ENCODE measurements at places on chromosomes 1 and 21.

DNA sequence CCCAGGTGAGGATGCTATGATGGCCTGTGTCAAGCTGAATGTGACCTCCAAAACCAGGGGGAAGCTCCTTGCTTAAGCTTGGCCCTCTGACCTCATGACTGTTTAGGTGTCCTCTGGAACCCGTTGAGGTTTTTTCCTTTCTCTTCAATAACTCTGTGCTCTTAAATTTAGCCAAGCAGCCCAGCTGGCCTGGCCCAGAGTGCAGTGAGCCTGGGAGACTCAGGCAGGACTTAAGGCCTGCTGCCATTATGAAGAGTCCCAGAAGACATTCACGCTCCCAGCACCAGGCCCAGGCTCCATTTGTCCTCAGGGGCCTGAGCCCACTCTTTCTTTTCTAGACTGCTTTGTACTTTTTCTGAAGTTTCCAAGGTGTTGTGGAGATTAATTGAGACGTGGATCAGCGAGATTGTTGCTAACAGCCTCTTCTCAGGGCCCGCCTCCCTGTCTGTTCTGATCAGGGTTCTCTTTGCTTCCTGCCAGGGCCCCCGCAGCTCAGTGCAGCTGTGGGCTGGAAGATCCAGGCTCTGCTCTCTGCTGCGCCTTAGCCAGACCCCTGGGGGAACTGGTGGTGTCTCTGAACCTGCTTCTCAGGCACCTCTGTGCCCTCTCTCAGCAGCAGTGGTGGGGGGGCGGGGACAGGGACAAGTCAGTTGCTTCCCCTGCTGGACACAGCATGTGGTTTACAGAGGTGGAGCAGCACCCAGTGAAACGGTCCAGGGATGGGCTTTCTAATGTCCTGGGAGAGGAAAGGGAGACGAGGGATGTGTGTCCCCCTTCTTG, 124.2 kb downstream of the GRIK3 start:
- DNase-seq, result no peak

DNA sequence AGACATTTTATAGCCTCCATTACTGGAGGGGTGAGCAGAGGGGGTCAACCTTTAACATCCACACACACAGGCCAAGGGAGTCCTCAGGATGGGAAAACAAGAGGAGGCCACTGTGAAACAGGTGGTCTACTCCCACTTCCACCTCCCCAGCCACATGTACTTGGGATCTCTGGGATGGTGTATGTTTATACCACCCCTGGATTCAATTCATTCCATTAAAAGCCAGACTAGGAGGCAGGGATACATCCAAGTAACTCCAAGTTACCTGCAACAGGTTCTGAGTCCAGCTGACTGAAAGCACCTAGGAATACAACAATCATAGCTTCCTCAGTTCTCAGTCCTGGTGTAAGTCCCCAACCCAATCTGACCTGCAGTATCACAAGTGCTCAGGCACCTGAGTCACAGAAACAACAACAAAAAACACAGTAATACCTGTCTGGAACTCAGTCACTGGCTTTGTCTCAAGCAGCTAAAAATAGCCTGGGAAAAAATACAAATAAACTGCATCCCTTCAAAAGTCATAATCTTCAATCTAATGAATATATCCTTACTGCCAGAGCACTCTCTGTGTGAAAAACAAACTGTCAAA, 9.8 kb downstream of the ERI3 start:
- no peak for DNase-seq

DNA sequence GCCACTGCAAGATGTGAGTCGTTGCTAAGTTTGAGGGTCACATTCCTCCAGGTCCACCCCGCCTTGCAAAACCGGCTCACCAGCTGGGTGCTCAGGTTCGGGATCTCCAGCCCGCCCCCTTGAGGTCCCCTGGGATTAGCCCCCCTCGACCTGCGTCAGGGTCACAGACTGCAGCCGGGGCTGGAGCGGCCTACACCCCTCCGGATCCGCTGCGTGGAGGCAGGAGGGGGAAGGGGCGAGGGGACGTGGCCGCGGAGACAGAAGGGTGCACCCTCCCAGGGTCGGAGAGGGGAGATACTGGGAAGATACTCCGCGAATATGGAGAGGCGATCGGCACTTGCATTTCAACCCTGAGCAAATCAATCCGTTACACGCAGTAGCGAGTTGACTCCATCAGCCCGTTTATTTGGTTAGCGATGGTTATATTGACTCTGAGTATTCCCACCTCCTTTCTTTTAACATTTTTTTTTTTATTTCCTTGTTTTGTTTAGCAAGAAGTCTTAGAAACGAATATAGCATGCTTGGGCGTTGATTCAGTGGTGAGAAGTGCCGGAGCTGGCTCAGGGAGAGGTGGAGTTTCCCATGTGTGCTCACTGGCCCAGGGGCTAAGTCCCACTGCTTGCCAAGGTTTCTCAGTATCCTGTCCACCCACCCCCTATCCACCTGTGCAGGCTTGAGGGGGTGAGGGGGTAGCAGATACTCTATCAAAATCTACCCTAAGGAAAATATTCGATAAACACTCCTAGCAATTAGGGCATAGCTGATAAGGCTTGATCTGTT, 997 bp downstream of the IFNAR2 start:
- DNase-seq, result peak; percentile 87

GRCh38 chr1:160438935-160439334, 38.6 kb downstream of the VANGL2 start:
- no peak for DNase-seq

DNA sequence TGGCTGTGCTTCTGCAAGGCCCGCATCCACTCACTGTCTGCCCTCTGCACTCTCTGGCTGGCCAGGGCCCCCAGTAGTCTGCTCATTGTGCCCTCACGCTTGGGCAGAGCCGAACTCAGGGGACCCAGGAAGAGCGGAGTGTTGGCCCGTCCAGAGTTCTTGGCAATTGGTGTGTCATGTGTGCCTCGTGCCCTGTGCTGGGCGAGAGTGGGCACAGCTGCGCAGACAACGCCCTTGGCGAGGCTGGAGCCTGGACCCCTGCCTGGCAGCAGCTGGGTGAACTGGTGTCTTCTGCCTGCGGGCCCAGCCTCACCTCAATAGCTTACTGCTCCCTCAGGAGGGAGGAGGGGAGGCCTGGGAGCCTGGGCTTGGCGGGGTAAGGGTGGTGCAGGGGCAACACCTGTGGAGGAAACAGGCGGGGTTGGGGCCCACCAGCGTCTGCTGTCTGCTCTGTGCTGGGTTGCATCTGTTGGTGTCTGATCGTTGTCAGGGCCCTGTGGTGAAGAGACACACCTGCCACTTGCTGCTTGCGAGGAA, 2.1 kb downstream of the GUK1 start:
- no peak for DNase-seq

DNA sequence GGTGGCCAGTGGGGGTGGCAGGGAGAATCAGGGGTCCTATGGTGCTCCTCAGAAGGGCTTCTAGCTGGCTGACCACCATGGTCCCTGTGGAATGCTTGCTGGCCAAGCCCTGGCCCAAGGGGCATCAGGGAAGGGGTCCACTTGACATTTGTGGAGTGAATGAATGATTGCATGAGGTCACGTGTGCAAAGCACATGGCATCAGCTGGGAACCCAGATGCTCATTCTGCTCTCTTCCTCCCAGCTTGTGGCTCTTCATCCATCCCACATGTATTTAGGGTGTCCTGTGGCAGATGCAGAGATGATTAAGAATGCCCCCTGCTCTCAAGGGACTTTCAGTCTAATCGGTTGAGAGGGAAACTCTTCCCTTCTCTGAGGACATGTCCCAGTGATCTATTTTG, 27.1 kb upstream of the PADI4 start:
- DNase-seq, result no peak

DNA sequence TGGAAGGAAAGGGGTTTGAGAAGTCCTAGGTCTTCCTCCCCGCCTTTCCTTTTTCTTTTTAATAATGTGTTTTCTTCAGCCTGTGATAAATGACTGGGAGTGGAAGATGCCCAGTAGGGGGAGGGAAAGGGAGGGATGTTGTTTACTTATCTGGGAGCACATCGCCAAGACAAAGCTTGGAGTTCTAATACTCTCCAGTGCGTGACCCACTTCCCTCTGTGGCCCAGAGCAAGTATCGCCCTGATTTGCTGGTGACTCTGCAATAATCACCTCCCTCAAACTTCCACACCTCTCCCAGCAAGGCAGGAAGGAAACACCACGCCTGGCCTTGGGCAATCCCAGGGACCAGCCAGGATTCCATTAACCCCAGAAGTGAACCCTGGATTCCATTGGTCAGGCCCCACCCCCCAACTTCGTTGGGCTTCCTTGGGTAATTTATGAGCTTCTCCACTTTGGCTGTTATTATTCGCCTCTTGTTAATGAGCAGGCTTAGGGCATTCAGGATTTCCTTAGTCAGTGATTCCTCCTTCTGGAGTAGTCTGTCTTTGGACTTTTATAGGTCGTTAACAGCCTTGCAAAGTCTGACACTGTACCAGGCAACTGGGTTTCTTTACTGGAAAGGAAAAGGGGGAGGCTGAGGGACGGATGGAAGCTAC, 24.3 kb upstream of the GRHL3 start:
- DNase-seq, result no peak

DNA sequence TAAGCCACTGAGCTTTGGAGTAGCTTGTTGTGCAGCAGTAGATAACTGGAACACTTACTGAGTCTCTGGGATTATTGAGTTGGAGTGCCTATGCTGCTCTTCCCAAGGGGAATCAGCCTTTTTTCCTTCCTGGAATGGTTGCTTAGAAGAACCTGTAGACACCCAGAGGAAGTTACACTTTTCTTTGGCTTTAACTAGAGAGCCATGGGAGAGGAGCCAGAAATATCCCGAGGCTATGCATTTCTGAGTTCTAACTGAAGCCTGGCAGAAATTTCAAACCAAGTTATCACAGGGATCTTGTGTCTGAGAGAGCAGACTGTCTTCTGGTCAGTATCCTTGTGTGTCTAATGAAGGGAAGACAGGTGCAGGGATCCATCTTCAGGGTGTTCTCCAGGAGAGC, 28.3 kb downstream of the LAMC1 start:
- no peak for DNase-seq

DNA sequence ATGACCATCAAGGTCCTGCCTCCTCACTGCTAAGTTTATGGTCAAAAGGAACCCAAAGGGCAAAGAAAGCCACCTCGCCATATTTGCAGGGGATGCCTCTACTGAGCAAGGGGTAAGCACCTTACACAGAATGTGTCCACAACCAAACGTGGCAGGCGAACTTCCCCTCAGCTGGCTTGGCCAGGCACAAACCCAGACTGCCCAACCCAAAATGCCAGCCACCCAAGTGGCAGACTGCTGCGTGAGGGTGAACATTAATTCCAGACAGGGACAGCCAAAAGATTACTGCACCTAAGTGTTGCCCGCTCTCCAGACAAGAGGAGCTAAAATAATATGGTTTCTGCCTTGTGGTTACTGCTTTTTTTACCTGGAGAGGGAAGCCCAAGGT, 16.0 kb downstream of the ZNF697 start:
- no peak for DNase-seq

DNA sequence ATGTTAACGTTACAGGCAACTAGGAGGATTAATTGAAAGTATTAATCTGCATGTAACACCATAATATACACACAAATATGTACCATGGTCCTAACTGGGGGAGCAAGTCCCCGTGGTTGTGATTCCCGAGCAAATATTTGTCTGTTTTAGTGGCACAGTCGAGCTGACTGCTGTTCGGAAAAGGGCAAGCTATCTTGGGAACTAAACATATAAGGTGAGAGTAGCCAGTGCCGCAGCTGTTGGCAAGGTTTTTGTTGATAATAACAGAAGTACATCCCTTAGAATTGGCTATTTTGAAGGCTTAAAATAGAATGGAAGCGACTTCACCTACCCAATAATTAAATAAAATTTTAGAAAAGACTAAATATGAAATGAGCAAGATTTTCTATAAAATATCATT, 45.5 kb downstream of the UCHL5 start:
- DNase-seq, result no peak

DNA sequence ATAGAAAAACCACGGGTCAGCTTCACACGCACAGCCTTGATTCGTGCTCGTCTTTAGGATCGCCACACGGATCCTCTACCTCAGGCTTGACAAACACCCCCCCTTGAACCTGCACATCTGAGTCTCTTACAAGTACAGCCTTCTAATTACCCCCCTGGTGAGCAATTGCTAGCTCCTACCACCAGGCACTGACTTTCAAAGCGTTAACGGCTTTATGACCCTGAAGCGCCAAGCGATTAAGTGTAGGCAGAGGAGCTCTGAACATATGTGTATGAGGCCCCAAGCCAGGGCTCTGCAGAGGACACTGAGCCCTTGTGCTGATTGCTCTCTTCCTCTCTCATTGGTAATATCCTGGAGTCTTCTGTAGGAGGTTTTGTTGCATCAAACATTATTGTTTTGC, 55.7 kb upstream of the EPHA8 start:
- no peak for DNase-seq

- DNase-seq, result no peak
Observed at GRCh38 chr1:89087241-89087640, 22.2 kb upstream of the GBP1 start.

DNA sequence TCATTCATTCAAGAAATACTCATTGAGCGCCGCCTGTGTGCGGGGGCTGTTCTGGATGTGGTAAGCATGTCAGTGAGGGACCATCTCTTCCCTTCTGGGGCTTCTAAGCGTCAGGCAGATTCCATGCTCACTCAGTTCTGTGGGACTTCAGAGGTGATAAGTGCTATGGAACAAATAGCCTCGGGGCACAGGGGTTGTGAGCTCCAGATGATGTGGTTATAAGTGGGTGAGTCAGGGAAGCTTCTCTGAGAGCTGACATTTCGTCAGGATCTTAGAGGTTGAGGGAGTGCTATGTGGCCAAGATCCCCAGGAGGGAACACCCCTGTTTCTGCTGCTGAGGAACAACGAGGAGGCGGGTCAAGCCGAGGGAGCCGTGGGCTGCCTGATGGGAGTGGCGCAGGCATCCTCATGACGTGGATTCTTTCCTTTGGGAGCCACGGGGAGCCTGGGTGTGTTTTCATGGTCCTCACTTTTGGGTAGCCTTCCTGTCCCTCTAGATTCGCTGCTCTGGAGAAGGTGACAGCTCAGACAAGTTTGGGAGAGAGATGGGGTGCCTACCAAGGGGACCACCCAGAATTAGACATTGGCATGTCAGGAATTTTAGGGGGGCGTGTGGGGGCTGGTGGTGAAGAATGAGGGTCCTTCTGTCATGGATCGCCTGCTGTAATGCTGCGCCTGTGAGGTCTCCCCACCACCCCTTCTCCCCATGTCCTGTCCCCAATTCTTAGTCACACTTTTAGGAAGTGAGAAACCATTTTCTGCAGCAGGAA, 38.5 kb downstream of the HUNK start:
- DNase-seq, result no peak
